ENCODE measurements at places on chromosomes 2 and 18.

- DNase-seq = peak; percentile 17
Observed at GRCh38 chr18:961644-962355, 57.1 kb downstream of the ADCYAP1 start.

GRCh38 chr2:173552531-173552930 lies 197.9 kb downstream of the CDCA7 start:
- no peak for DNase-seq

DNA sequence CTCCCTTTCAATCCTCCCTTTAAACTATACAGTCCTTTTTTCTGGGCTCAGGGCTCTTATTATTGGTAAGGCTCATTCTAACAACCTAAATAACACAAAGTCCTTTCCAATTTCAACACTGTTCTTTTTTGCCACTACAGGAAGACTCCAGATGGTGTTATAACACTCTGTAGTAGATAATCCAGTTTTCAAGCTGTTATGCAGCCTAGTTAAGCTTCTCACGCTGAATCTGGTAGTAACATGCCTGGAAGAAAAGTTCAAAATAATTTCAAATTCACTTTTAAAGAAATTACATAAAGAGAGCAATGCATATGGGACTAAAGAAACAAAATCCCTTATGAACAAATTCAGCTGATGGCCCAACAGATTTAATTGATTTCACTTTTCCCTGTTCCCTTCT lies 3.2 kb upstream of the MPP4 start:
- DNase-seq = no peak

GRCh38 chr18:5132987-5133386 lies 64.1 kb downstream of the AKAIN1 start:
- DNase-seq = no peak

DNA sequence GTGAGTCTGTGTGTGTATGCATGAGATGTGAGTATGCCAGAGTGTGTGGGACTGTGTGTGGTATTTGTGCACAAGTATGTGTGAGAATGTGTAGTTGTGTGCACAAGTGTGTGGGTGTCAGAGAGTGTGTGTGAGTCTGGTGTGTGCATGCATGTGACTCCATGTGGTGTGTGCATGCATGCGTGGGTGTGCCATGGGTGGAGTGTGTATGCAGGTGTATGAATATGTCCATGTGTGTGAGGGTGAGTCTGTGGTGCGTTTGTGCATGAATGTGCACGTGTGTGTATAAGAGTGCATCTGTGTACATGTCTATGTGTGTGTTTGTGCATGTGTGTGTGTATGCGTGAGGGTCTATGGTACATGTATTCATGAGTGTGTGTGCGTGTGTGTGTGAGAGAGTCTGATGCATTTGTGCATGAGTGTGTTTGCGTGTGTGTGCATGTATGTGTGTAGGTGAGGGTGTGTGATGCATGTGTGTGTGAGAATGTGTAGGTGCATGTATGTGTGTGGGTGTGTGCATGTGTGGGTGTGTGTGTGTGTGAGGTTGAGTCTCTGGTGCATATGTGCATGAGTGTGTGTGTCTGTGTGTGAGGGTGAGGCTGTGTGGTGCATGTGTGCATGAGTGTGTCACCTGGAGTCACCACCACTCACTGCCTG lies 226.8 kb downstream of the LDLRAD4 start:
- DNase-seq = no peak

DNA sequence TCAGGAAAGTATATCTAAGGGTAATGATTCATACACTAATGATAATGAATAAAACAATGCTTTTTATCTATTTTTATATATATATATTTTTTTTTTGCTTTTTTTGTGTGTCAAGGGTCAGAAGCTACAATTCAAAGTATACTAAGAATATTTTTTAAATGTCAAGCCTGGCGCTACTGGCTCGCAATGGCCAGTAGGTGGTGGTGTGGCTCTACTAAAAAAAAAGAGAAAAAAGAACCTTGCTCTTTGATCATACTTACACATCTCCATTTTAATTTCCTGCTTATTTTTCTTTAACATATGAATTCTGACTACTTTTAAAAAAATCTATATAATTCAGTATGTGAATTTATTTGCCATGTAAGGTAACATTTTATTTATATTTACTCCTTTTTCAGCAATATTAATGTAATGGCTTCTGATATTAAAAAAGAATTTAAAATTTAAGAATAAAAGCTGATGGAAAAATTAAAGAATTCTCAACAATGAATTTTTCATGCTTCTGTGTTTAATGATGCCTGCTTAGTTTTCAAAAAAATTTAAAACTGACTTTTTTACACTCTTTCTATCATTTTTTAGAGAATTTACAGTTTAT lies 232.9 kb downstream of the GULP1 start:
- no peak for DNase-seq

GRCh38 chr2:173355866-173356508 lies 1.3 kb downstream of the CDCA7 start:
- DNase-seq = no peak

- DNase-seq = no peak
Observed at GRCh38 chr2:218823196-218823855, 8.3 kb downstream of the PRKAG3 start.

GRCh38 chr18:46190667-46191066 lies 86.5 kb downstream of the HAUS1 start:
- no peak for DNase-seq
